ACHN (cell line): ENCODE measurements at places on chromosomes 1 and 21.
A peak's percentile ranks its signal among the peaks of the same experiment; 100 is the strongest.

- DNase-seq = no peak
Measured at GRCh38 chr1:92837062-92837461, 5.2 kb downstream of the RPL5 start.

- no peak for DNase-seq
Measured at GRCh38 chr1:14869187-14869586, 270.7 kb downstream of the KAZN start.

- peak; percentile 47 for DNase-seq
Measured at GRCh38 chr1:162605225-162605927, 26.9 kb upstream of the DDR2 start.

GRCh38 chr1:172638885-172639831, 19.7 kb upstream of the FASLG start:
- DNase-seq = peak; percentile 97

- DNase-seq = peak; percentile 50
Measured at GRCh38 chr1:2255420-2256369, 27.6 kb downstream of the SKI start.

DNA sequence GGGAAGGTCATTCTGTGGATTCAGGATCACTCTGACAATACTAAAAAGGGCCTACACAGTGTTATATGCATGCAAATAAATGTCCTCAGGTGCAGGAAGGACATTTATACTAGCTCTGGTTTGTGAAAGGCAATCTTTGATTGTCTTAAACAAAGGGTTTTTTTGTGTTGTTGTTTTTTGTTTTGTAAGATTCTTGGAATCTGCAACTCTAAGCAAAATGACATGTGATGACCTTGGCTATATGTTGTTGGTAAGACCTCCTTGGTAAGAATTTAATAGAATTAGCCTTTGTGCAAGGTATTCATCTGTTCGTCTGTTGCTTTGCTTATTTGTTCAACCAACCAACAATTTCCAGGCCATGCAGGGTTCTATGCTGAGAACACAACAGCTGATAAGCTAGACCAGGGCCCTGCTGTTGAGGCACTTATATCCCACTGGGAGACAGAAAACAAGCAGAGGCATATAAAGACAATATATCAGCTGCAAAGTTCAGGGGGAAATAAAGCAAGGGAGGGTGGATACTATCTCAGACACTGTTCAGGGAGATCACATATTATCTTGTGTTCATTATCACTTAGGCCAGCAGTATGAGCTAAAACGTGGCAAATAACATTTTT, 60.3 kb downstream of the FH start:
- no peak for DNase-seq

GRCh38 chr1:29642519-29642918, 406.2 kb downstream of the PTPRU start:
- no peak for DNase-seq

- DNase-seq = no peak
Measured at GRCh38 chr1:176217461-176218099, 10.5 kb upstream of the COP1 start.

GRCh38 chr1:32005522-32005921, 8.1 kb upstream of the KHDRBS1 start:
- no peak for DNase-seq

DNA sequence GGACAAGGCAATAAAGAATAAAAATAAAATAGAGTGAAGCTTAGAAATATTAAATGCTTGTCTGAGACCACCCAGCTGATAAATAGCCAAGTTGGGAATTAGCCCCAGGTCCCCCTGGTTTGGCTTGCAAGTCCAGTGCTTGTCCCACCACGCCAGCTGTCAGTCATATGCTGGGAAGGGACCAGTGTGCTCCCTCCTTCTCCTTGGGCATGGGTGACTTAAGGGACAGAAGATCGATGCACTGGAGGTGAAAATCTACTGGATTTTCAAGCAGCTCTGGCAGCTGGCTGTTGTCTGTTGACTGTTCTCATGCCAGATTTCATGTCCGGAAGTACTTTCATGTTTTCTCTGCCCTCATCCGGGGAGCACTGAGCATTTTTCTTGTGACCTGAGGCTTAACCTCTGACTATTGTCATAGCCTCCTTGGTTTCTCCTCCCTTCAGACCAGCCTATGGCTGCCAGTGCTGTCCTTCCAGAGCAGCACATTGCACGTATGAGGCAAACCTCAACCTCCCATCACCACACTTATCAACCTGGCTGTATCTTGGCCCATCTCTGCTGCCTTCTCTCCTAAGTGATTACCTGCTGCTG, 12.4 kb downstream of the LMOD1 start:
- DNase-seq = no peak

- no peak for DNase-seq
Measured at GRCh38 chr1:243819438-243819839, 30.6 kb downstream of the AKT3 start.

DNA sequence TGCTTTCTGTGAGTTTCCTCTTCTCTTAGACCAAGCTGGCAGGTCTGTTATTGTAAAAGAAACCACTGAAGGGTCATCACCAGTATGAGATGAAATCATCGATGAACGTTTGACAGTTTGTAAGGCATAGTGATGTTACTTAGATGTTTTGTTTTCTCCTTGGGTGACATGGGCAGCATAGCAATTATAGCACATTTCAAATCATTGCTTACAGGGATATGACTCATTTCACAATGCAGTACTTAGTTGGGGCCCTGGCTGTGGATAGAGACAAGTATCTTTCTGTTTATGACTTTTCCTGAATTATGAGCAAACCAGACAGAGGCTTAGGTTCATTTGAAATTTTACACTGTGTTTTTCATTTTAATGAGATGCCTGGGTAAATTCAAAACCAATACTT, 313.0 kb downstream of the RWDD3 start:
- DNase-seq = no peak

GRCh38 chr1:40423264-40423642, 27.0 kb upstream of the ZFP69B start:
- no peak for DNase-seq

DNA sequence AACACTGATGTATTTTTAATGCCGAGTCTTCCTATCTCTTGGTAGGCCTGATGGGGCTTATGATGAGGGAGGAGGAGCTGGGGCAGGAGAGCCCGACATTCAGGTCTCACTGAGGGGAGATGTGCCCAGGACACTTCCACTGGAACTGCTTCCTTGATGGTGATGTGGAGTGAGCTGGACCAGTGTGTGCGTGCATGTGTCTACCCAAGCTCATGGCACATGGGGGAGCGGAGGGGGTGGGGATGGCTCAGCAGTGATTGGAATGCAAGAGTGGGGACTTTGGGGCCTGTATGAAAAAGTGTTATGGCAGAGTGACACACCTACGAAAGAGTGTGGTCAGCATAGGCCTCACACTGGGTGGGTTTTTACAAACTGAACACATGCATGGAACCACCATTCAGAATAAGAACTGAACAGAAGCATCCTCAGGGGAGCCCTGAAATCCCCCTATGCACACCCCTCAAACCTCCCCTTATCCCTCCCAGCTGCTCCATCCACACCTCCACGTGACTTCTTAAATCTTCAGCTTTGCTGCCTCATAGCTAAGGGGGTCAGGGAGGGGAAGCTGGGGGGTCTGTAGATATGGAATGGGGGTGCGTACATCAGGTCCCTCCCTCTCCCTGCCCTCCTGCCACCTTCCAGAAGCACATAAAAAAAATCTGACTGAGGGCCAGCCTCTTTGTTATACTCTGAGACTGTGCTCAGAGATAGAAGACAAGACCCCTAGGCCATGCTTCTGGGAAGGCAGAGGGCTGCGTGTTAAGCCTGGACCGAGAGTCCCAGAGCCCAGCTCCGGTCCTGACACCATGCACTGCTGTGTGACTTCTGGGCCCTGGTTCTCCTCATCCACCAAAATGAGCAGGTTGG, 11.6 kb downstream of the IL6R start:
- DNase-seq = no peak

- no peak for DNase-seq
Measured at GRCh38 chr1:28684937-28685336, 16.4 kb downstream of the GMEB1 start.

- DNase-seq = peak; percentile 9
Measured at GRCh38 chr1:214902636-214903320, 179.8 kb upstream of the KCNK2 start.

GRCh38 chr1:11880181-11880575, 21.4 kb upstream of the NPPB start:
- no peak for DNase-seq

GRCh38 chr1:9797049-9797448, 26.7 kb downstream of the CLSTN1 start:
- no peak for DNase-seq

GRCh38 chr1:185733818-185734735, at the start of gene HMCN1:
TSS of gene HMCN1 (plus strand) at chr1:185734391. CDS start at chr1:185734780, 389 bp downstream.
- DNase-seq = peak; percentile 49

DNA sequence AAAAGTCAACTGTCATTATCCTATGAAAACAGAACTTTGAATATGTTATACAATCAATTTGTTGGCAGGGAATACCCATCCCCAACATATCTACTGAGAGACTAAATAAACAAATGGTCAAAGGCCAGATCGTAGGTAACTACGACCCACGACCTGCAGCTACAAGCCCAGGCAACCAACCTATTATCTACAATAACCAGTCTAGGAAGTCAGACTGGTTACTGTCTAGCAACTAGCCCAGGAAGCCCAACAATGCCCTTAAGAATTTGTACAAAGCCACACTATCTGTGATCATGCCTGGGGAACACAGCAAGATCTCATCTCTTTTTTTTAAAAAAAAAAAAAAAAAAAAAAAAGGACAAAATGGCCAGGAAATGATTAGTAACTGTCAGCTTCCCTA, 58.7 kb downstream of the SMYD3 start:
- no peak for DNase-seq

DNA sequence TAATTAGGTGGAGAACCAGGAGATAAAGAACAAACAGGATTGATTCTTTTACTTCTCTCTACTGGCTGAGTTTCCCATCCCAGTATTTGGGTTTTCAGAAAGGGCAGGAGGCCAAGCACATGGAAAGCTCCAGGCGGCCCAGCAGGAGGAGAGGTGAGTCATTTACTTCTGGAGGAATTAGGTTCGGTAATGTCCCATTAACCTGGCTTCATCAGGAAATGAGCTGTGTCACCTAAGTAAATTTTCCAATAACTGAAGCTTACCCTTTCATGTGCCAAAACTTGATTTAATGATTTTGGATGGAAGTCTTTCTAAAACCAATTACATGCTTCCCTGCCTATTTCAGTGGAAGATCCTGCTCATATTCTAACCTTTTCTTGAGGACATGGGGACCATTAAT, 257.6 kb upstream of the USP24 start:
- no peak for DNase-seq

DNA sequence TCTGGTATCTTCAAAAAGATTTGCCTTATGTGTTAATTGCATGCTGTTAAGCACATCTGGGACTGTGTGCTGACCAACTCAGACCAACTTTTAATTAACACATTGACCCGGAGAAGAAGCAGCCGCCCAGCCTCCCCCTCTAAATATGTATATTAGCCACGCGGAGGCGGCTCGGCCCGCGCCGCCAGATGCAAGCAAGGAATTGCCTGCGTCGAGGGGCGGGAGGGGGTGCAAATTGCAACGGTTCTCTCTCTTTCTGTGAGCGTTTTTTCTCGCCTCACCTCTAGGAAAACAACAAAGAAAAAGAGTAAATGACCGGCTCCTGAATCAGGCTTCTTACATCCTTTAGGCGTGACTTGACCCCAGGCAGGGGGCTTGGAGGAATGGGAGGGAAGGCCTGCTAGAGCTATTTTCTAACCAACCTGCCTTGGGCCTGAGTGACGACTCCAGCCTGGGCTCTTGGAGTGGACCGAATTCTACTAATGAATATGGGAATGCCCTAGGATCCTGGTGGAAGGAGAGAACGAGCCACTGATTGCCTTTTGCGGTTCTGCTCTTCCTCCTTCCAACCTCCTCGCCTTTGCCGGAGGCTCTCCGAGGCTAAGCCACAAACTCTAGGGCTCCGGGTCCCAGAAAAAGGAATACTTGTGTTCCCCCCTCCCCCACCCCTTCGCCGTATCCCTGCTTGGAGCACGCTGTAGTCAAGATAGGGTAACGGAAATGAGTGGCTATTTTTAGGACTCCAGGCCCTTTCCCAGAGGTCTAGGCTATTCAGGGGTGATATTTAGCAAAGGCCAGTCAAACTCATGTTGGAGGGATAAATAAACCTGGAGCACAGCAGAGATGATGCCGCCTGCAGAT, 417.0 kb upstream of the ESRRG start:
- no peak for DNase-seq

DNA sequence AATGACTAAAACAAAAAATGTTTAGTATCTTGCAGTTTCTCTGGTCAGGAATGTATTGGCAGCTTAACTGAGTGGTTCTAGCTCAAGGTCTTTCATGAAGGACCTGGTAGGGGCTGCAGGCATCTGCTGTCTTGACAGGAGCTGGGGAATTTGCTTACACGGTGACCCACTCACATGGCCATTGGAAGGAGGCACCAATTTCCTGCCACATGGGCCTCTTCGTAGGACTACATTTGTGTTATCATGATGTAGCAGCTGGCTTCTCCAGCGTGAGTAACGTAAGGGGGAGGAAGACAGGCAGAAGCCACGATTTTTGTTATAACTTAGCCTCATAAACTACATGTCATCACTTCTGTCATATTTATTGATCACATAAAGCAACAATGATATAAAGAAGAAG, 376.3 kb downstream of the AMY1C start:
- DNase-seq = peak; percentile 30

- DNase-seq = peak; percentile 50
Measured at GRCh38 chr1:15501208-15502032, 22.6 kb downstream of the CASP9 start.

DNA sequence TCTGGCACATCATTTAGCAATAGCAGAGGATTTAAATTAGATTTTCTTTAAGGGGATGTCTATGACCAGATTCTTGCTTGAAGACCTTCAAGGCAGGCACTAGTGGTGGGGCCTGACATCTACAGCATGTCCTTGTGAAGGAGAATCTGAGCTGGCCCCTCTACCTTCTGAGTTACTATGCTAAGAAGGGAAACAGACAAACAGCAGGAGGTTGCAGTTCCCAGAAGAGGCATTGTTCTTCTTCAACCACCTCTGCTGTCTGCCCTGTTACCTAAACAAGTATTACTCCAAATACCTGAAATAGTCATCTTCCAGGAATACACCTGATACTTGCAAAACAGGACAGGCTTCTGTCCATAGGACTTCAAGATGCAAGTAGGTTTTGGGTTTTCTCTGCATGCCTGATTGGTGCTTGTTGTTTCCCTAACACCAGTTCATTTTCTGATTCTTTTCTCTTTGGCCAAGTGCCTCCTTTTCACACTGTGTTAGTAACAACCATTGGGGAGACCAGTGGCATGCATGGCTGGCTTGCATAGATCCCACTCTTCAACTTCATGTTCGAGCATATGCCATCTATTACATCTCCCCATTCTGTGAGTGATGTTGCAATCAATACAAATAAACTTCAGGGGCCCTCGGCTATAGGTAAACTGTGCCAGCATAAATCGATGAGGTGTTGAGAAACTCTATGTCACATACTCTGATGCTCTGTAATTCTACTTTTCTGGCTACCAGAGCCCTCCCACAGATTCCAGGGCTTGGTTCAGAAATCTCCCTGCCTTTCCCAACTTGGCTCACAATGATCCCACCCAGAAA, 93.0 kb upstream of the DUSP10 start:
- no peak for DNase-seq
